ENCODE measurements at places on chromosomes 12 and 14. TPM values are rescaled to one million over a fixed set of nuclear protein-coding genes. Genes with fewer than 3 reads are reported as not detected.

GRCh38 chr14:66487164-66487563 lies 993 bp downstream of the CCDC196 start:
- no peak for DNase-seq

- DNase-seq = no peak
Observed at GRCh38 chr14:91119556-91120311, 5.9 kb downstream of the DGLUCY start.

GRCh38 chr14:90049390-90049789 lies 12.4 kb upstream of the KCNK13 start:
- DNase-seq = no peak

DNA sequence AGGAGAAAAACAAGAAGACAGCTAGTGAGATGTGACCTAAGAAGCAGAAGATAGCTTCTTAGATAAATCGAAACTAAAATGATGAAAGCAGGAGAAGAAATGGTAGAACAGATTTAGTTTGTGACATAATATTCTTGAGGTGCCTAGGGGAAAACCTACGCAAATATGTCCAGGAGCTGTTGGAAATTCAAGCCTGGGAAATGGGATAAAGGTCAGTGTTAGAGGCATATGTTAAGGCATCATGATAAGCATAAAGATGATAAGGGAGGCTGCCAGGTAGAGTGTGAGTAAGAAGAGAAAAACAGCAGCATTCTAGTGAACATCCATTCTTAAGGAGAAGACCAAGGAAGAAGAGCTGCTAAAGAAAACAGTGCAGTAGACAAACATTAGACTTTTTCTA lies 109.6 kb upstream of the LGR5 start:
- no peak for DNase-seq

GRCh38 chr12:52703878-52704277 lies 554 bp upstream of the KRT77 start:
- no peak for DNase-seq

GCN1 gene
- total RNA-seq = 67.3 TPM

DNA sequence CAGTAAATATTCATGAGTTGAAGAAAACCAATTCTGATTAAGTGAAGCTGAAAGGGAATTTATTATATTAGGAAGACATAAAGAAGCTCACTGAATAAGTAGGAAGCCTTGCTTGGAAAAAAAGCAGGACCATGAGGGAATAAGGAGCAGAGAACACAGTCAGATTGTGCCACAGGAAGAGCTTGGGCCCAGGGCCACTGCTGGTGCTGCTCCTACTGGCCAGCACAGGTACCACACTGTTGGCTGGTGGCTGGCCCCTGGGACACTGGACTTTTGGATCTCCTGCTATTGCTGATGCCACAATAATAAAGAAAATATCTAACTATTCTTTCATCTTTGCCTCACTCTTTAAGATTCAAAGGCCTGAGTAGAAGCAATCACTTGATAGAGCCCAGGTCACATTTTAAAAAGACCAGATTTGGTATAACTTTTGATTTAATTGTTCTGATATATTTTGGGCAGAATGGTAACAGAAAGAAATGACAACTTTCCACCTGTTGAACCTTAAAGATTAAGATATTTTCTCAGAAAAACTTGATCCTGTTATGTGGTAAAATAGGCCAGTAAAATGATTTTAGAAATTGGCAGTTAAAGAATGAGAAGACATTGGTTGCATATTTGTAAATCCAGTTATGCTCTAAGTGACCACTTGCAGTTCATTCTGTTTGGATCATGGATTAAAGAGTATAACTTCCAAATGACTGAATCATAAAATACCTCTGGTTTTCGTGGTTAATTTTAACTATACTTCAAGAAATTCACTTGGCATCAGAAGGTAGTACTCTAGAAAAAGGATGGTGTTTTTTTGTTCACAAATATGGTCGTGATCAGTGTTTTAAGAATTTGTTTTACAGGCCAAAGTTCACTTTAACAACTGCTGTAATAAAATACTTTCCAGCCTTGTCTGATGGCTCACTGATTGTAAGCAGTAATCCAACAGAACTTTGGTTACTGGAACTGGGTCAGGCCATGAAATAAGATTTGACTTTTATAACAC lies 68.3 kb downstream of the DERA start:
- peak; percentile 6 for DNase-seq
